DMS53 (cell line): ENCODE measurements at places on chromosomes 1 and 21.

GRCh38 chr1:143721024-143721373, 250.8 kb downstream of the FAM72C start:
- no peak for DNase-seq

DNA sequence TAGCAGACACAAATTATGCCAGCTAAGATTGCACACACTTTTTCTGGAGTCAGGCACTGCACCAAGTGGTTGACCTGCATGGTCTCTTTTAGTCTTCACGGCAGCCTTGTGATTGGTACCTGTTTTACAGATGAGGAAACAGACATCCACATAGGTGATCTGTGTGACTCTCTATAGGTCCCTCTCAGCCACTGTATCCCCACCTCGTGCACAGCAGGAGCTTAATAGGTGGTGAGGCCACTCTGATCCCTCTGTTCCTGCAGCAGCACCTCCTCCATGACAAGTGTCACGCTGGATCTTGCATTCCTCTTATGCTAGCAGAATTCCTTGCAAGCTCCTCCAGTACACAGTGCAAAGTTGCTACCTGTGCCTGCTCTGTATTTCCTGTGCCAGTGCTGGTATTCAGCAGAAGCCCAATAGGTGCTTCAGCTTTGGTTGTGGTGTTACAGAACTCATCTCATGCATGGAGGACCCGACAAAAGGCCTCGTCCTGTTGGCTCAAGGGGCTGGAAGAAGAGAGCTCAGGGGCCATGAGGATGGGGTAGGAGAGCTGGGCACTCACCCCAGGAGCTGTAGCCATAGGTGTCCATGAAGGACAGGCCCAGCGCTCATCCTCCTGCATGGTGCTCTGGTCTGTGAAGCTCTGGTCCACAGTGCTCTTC, 546.7 kb downstream of the PTPRU start:
- no peak for DNase-seq

DNA sequence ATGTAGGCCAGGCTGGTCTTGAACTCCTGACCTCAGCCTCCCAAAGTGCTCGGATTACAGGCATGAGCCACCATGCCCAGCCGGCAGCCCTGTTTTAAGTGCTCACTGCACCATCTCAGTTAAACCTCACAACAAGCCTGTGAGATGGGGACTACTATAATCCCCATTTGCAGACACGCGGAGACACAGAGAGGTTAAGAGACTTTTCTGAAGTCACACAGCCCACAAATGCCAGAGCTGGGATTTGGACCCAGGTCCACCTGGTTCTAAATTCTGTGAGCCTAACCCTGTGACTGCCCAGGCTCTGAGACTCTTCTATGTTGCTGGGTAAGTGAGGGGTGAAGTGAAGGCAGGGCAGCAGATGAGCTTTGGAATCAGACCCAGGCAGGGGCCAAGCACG, 6.4 kb downstream of the PADI1 start:
- no peak for DNase-seq

DNA sequence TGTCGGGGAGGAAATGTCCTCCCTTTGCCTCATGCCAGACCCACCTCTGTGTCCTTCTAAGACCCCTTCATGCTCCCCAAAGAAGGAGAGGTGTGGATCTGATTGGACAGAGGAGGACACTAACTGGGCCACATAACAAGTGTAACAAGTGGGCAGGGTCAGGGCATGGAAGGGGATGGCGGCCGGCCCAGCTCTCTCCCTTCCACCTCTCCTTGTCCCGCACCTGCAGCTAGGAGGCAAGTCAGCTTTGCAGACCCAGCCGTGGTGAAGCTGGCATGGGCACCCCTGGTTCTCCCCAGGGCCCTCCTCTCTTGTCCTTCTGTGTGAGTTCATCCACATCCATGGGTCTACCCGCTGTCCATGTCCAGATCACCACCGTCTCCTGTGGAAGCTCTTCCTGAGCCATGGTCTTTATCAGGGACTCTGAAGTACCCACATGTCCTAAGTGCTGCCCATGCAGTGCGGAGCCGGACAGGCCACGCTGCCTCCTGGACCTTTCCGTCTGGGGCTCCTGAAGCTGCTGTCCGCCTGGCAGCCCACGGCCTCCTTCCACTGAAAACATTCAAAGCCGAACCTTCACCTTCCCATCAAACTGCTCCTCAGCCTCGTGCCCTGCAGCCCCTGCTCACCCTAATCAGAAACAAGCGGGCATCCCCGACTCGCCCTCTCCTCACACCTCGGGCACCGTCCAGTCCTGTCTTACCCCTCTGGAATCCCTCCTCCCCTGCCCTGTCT, 460.5 kb downstream of the PTPRU start:
- DNase-seq, result no peak

GRCh38 chr1:61081686-61082310, 563 bp upstream of the NFIA start:
- DNase-seq, result peak; percentile 93

DNA sequence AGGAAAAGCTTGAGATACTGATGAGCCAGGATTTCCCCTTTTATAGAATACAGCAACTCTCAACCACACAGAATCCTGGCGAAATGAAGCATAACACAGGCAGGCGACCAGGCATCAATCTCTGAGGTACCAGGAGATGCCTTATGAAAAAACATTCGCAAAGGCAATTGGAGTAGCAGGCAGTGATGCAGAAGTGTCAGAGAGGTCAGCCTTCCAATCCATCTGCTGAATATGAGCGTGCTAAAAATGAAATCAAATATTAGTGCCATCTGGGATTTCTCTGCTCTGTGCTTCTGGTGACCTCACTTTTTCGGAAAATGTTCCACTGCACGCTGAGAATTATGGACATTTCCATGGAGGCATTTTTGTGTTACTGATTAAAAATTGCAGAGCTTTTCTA, 258.8 kb downstream of the VAV3 start:
- DNase-seq, result no peak

- DNase-seq, result no peak
These were observed 237.1 kb downstream of the USH2A start for GRCh38 chr1:216186141-216186540.

GRCh38 chr21:19120591-19120990, 717.0 kb upstream of the TMPRSS15 start:
- no peak for DNase-seq

DNA sequence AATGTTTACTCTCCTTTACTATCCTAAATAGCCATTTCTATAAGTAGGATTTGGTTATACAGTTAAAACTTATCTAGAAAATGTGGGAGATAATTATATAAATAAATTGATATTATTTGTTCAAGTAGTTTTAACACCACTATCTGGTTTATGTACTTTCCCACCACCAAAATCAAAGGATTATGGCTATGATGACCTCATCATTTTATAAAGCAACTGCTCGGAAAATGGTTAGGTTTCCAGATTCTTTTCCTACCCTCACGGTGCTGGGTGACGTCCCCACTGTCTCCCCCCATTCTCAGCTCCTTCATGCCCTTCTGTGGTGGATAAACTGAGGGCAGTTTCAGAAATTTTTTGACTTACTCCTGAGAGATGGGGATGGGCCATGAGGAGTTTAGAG, 1011.8 kb upstream of the ADGRL4 start:
- DNase-seq, result no peak

- peak; percentile 90 for DNase-seq
These were observed 221.4 kb upstream of the PKN2 start for GRCh38 chr1:88462488-88463261.

GRCh38 chr21:35294231-35294898, 245.3 kb upstream of the RUNX1 start:
- peak; percentile 35 for DNase-seq

DNA sequence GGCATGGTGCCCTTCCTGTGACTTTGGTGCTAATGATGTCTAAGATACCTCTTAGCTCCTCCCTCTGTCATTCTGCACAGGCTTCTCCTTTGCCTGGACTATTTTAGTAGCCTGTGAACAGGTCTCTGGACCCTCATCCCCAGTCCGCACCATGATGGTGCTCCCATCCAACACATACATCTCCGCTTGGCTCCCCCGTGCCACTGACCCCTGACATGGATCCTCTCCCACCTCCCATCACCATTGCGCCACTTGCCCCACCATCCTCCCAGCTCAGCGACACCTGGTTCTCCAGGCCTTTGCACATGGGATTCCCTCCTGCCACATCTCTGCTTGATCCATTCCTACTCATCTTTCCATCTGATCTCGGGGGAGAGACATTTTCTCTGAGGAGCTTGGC, 33.9 kb downstream of the RUNX3 start:
- DNase-seq, result no peak

- DNase-seq, result no peak
These were observed 536.6 kb upstream of the USP24 start for GRCh38 chr1:55751776-55752175.

DNA sequence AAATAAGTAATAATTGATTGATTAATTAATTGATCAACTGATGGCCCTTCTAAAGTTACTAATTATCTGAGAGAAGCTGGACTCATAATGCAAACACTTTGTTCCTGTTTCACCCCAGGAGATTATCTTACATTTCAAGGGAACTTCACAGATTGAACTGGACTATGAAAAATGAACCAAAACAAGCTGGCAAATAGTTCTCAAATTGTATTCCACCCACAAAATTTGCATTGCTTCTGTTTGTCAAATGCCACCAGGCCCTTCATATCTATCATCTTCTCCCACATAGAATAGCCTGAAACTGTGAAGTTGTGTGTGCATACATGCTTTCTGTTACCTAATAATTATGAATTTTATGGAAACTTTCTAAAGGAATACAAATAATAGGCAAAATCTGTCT, 104.0 kb downstream of the ZNF281 start:
- no peak for DNase-seq

DNA sequence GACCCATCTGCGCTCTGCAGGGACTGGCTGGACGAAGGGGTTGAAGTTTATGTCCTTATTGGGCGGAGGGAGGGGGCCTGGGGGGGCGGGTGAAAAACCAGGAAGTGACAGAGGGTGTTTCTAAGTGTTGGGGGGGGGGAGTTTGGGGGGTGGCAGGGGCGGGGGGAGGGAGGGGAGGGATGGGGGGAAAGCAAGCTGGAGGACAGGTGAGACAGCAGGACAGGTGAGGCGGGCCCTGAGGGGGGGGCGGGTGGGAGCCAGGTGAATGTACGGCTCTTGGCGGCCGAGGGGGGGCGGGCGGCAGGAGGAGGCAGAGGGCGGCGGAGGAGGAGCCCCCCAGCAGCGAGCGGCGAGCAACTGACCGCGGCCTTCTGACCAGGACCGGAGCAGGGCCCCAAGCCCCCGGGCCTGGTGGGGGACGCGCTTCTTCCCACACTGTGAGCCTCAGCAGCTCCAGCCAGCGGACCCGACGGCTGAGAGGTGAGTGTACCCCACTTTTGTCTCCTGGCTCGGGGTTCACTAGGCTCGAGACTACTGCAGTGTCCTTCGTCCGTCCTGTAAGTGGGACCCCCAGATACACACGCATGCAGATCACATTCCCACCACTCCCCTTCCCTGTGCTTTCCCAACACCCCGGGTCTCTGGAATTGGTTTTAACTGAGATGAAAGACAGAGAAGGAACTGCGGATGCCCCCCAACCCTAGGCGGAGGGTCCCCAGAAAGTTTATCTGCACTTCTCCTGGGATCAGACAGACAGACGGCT, at the start of gene ZBTB7B:
ZBTB7B (plus strand) TSS at position 339 of the 763 bp plus-strand sequence. CDS start 11,859 bp downstream, outside the sequence.
- no peak for DNase-seq

DNA sequence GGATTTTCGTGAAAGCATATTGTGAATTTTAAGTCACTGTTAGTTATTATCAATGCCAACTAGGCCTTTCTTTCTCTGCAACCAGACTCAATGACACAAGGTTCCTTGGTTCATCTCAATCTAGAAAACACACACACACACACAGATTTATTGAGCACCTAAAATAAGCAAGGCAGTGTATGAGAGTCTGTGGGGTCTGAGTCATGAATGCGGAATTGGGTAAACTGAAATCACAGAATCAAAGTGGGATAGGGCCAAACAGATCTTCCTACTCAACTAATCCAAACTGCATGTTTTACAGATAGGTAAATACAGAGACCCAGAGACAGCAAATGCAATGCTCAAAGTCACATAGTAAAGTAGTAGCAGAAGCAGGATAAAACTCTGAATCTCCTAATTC, 48.5 kb upstream of the NRDC start:
- no peak for DNase-seq

DNA sequence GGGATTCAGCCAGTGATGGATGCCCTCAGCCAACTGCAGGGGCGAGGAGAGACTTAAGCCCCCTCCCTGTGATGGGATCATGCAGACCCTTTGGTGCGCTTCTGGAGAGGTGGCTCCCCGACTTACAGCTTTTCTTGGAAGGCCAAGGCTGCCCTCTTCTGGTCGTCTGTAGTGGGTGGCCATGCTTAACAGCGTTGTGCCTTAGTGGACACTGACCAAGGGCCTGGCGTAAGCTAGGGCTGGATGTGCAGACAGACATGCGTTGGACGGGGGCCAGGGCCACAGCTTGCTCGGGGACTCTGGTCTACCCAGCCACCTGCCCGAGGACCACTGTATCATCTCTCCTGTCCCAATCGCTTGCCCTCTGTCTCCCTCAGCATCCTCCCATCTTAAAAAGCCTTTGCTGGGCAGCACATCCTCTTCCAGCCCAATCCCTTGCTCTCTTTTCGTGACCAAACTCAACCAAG, 5.5 kb downstream of the AZIN2 start:
- peak; percentile 87 for DNase-seq

- no peak for DNase-seq
These were observed at the start of gene FCER1G for GRCh38 chr1:161215076-161215475. Gene FCER1G (plus strand): TSS chr1:161215295. CDS start chr1:161215322, 27 bp downstream.

DNA sequence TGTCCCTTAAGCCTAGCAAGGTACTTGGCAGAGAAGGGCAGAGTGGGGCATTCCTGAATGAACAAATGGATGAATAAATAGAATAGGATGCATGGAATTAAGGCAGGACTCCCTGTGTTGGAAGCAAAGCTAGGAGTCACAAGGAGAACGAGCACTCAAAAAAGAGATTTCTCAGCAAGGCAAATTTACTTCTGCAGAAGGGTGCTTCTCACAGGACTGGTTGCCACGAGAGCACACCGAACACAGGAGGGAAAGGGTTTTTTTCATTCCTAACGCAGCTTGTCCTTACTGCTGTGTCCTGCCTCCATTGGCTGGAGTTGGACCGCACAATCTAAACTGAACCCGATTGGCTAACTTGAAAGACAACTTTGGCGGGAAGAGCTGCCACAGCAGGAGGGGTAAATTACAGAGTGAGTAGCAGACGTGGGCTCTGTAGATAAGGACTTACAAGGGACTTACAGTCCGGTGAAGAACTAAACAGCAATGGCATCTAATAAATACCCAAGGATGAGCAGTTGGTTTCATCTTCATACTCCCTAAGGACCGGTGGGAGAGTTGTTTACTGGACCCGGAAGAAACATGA, 52.4 kb downstream of the KIF26B start:
- peak; percentile 41 for DNase-seq

GRCh38 chr1:89844860-89845259, 24.0 kb downstream of the LRRC8D start:
- no peak for DNase-seq
